ENCODE measurements at places on chromosomes 1 and 21.

DNA sequence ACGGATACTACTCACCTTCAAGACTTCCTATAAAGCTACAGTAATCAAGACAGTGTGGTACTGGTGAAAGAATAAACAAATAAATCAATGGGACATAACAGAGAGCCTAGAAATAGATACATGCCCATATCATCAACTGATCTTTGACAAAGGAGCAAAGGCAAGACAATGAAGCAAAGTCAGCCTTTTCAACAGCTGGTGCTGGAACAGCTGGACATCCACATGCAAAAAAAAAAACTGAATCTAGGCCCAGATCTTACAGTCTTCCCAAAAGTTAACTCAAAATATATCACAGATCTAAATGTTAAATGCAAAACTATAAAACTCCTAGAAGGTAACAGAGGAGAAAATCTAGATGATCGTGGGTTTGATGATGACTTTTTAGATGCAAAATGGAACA lies 170.3 kb downstream of the MIS18A start:
- DNase-seq, result no peak

GRCh38 chr1:101431956-101432510 lies 195.2 kb downstream of the S1PR1 start:
- no peak for DNase-seq

- DNase-seq, result peak; percentile 20
These were observed 491.0 kb downstream of the MATN1 start for GRCh38 chr1:30232288-30232899.

DNA sequence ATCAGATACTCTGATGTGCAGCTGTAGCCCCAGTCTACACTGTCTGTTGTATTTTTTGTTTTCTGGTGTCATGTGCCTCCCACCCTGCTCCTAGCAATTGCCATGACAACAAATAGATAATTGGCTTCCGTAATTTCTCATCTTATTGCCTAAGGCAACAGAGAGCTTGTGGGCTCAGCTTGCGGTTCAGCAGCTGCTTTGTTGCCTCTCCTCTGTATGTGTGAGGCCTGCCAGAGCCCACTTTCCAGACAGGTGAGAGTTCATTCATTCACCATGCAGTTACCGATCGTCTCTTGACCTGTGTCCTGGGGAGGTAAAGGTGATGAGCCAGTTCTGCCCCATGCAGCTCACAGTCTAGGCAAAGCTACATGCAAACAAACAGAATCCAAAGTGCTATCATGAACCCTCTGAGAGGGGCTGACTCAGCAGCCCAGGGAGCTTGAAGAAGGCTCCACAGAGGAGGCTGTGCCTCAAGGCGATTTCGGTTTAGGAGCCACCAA lies 11.9 kb downstream of the LGALS8 start:
- DNase-seq, result peak; percentile 61

GRCh38 chr21:37172646-37173045 lies 94.5 kb downstream of the VPS26C start:
- no peak for DNase-seq

- DNase-seq, result no peak
These were observed 53.6 kb downstream of the OLIG1 start for GRCh38 chr21:33123374-33124123.

DNA sequence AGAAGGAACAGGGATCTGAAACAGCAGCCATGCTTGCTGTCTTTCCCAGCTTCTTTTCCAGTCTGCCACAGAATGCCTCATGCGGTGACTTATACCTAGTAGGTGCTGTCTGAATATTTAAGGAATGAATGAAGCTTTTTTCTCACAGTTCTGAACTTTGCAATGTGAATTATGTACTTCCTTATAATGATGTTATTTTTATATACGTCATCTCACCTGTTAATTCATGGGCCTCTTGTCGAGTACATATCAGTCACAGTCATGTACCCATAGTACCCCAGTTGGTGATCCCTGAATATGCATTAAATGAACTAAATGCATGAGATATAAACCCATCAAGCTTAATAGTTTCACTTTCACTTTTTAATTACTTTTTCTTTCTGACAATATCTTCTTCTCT lies 132.7 kb downstream of the NTNG1 start:
- no peak for DNase-seq

DNA sequence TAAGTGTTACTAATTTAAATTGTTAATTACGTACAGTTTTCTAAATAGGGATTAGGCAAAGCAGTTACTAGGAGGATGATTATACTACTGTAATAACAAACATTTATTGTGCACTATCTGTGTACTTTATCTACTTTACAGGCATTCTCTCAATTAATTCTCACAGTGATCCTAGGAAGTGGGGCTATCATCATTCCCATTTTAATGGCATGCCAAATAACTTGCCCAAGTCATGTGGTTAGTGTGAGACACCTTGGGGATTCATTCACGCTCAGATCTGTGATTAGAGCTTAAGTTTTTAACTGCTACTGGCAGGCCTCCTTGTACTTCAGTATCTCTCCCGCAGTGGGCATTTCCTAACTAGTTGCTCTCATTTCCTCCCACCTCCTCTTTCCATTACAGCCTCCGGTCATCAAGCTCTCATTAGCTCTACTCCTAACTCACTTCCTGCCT lies 11.5 kb downstream of the PHLDA3 start:
- no peak for DNase-seq

DNA sequence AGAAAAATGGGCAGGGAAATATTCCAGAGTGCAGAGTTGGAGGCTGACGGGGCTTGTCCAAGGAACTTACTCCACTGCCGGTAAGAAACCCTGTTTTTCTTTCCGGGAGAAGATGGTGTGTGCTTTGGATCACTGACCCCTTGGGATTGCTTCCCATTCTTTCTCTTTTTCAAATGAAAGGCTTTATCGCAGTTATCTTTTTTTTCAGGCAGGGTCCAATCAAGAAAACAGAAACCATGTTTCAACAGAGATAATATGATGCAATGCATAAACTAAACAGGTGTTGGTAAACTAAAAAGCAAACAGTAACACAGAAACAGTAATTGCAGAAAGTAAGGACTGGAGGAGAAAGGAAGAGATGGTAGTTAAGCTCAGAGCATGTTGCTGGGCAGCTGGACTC lies 145.1 kb downstream of the LYPLAL1 start:
- no peak for DNase-seq

DNA sequence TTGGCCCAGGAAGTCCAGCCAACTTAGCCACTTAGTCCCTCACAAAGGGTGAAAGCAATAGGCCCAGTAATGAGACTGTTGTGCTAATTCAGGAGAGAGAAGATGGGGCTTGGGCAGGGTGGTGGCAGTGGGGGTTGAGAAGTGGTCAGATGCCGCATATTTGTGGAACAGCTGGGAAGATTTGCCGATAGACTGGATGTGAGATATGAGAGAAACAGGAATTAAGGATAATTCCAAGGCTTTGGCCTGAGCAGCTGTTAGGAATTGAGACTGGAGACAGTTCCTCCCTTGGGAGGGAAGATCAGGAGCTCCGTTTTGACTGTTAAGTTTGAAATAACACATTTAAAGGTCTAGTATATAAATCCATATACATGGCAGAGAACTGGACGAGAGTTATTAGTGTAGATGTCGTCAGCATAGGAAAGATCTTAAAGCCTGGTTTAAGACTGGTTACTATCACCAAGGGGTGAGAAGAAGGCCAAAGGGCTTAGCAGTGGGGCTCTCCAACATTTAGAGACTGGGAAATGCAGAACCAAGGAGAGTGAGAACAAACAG lies 323.7 kb upstream of the FAM78B start:
- DNase-seq, result no peak

DNA sequence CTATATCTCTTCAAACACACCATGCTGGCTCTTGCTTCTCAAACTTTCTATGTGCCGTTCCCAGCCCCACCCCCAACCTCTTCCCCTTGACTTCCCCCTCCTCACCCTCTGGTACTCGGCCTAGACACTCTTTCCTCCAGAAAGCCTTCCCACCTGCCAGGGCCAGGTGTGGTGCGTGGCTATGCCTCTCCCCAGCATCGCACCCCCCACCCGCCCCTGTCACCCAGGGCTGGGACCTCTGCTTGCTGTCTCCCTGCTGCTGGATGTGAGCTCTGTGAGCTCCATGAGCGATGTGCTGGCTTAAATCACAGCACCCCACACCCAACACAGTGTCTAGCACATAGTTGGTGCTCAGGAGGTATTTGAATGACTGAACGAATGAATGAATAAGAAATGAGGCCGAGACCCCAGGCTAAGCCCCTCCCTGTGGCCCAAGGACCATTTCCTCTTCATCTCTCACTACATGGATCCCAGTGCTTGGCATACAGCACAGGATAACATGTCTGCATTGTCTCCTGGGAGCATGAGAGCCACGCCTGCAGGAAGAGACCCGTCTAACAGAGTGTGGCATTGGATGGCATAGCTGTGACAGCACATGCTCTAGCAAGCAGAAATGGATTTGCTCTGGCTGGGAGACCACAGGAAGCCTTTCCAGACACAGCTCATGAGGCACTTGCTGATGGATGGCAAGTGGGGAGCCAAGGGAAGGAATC lies 19.7 kb downstream of the TNNT2 start:
- no peak for DNase-seq

DNA sequence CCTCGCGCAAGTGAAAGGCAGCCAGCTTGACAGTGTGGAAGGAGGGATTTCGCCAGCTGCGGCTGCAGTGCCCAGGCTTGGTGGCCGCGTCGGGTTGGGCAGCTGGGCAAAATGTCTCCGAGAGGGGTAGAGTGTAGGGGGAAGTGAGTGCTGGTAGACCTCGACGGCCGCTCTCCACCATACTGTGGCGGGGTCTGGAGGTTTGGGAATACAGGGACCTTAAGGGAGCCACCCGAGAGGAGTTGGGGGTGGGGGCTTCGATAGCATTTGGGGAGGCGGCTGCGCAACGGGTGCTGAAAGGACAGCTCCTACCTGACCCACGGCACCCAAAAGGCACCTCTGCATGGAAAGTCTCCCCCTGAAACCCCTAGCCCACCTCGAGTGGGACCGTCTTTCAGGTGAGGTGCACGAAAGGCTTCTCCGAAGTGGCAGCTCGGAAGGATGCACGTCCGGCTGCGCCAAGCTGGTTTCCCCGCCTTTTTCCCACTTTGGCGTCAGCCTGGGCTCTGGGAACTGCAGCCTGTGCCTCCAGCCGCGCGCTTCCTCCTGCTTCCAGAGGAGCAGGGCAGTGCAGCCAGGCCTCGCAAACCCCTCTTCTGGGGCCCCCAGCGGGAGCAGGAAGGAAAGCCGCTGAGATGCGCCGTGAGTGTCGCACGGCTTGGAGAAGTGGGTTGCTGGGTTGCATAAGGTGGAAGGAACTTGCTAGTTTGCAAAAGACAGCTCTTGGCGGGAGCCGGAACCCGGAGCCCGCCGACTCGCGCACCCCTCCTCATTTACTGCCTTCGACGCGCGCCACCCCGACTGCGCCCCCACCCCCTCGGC lies 531 bp upstream of the HMGN2 start:
- peak; percentile 68 for DNase-seq

- peak; percentile 17 for DNase-seq
These were observed 36.7 kb upstream of the TMEM222 start for GRCh38 chr1:27285274-27285660.

GRCh38 chr21:41500931-41501381 lies 7.0 kb downstream of the TMPRSS2 start:
- no peak for DNase-seq

DNA sequence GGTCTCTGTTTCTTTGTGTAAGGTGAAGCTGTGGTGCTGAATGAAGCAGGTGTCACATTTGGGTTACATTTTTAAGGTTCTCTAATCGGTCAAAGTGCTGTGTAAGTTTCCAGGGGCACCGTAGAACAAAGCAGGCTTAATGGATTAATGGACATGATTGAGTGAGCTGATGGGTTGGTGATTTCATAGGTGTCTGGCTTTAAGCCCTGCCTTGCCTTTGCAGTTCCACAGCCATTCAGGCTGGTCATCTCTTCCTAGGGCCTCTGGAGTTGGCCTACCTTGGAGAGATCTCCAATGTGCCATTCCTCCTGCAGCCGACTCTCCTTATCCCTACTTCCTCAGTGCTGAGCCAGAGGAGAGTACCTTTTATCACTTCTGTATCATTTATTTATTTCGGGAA lies 15.2 kb downstream of the GALNT2 start:
- no peak for DNase-seq

DNA sequence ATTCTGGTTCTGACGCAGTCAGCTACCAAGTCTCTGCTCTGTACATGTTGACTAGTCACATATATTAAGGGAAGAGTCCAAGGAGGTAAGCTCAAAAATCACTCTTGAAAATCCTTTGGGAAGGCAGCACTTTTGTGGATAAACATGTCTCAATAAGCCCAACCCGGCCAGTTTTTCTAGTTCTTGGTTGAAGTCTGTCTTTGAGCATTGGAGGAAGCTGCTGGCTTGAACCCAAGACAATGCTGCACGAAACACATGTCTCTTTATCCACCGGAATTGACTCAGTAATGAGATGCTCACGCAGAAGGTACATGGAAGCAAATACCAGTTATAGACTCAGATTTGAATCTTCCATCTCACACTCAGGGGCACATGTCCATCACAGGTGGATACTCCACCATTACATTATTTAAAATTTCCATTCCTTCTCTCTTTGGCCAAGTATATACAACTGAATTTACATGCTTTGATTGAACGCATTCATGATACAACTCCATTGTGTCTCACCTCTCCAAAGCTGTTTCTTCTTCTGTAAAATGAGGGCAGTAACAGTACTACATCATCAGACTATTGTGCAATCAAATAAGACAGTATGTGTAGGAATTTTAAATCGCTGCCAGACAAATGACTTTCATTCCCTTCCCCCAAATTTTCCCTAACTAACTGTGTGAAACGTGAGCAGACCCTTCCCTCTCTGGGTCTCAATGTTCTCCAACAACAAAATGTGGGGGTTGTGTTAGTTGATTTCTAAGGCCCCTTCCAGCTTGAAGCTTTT lies 9.6 kb upstream of the GUCA2A start:
- DNase-seq, result no peak

GRCh38 chr21:42147386-42148020 lies 71.4 kb upstream of the ABCG1 start:
- no peak for DNase-seq

GRCh38 chr1:113283914-113284313 lies 106.4 kb upstream of the MAGI3 start:
- no peak for DNase-seq

DNA sequence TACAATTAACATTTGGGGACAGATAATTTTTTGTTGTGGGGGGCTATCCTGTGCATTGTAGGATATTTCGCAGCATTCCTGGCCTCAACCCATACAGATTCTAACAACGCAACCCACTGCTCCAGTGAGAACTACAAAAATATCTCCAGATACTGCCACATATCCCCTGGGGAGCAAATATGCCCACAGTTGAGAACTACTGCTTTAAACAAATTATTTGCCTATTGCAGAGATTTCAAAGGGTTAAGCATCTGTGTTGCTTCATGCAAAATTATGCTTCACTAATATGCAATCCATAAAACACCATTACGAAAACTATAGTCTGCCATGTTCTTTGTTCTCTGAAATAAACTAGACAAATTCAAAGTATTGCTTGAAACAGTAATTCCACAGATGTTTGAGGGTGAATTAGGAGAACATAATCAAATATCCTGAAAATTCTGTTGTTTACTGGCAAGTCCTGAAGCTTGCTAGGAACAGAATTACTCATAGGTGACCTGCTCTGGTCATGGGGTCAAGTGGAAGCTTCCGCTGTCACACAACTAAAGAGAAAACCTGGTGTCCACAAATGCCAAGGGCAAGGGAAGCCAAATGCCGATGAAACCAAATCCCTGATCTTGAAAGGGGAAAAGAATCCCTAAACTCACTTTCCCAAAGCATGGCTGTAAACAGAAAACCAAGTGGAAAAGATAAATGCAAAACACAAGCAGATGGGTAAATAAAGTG lies 149.4 kb downstream of the RERE start:
- no peak for DNase-seq

- peak; percentile 61 for DNase-seq
These were observed 3.3 kb upstream of the SLC45A1 start for GRCh38 chr1:8314346-8315280.

- no peak for DNase-seq
These were observed 199.3 kb upstream of the JUN start for GRCh38 chr1:58983162-58983561.

GRCh38 chr1:67880056-67880601 lies 46.9 kb upstream of the GNG12 start:
- peak; percentile 4 for DNase-seq
